ENCODE measurements at places on chromosomes 4 and X.

DNA sequence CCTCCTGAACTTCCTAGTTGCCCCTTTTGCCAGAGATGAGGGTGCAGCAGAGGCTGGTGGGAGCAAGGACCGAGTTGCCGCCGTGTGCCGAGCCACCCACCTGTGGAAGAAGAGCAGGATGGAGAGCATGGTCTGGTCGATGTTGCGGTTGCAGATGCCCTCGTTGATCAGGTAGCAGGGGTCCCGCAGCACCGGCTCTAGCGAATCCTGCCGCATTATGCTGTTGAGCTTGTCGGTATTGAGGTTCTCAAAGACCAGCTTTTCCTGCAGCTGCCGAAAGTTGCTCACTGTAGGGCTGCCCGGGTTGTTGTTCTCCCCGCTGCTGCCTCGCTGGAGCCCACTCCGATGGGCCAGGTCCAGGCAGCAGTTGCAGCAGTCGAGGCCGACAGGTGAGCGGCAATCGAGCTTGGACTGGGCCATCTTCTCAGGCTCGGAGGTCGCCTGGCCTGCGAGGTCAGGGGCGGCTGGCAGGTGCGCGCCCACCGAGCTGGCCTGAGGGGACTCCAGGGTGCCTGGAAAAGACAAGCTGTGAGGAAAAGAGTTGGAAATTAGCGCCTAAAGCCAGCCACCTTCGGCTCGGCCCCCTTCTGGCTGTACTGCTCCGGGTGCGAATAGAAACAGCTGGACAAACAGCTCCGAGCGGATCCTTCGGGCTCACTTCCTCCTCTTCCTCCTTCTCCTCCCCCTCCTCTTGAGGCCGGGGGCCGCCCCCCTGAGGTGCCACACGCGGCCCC lies 420 bp downstream of the TSC22D3 start:
- DNase-seq = no peak

GRCh38 chr4:98343626-98344025 lies 82.4 kb downstream of the RAP1GDS1 start:
- no peak for DNase-seq

- DNase-seq = no peak
Measured at GRCh38 chr4:13522282-13523104, 21.8 kb downstream of the NKX3-2 start.

DNA sequence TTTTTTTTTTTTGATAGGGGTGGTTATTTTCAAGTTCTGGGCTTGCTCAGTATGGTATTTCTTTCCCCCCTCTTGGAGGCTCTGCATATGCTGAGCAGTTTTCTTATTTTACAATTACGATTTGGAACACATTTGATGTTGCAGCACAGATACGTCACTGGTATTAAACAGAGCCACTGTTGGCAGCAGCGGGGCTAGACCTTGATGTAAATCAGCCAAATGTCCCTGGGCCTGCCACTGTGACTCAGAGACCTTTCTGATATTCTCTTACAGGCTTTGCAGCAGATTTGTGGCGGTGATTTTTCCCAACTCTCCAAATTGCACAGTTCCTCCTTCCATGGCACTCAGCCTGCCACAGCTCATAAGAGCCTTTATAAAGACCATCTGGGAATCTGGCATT lies 81.1 kb downstream of the VMA21 start:
- no peak for DNase-seq

- no peak for DNase-seq
Measured at GRCh38 chr4:42488114-42488513, 90.8 kb downstream of the SHISA3 start.

DNA sequence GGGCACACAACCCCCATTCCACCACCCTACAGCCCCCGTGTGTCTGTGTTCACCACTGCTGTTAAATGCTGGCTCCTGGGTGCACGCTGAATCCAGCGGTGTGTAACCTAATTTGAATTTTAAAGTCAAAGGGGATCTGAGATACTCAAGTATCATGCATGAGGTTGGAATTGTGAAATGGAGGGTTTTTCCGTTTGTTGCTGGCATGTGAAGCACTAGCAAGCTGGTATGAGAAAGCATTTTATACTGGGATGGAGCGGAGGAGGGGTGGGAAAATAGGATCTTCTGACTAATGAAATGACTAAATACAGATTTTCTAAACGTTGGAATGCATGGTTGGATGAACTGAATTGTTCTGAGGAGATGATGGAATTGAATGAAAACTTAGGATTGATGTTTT lies 36.9 kb upstream of the FAT1 start:
- no peak for DNase-seq

DNA sequence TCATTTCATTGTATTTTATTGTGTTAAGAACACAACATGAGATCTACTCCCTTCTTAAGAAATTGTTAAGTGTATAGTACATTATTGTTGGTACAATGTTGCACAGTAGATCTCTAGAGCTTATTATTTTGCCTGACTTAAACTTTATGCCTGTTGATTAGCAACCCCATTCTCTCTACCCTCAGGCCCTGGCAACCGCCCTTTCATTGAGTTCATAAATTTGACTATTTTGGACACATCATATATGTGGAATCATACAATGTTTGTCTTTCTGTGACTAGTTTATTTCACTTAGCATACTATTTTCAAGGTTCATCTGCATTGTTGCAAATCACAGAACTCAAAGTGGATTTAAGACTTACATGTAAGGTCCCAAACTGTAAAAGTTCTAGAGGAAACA lies 222.1 kb downstream of the IL15 start:
- no peak for DNase-seq

DNA sequence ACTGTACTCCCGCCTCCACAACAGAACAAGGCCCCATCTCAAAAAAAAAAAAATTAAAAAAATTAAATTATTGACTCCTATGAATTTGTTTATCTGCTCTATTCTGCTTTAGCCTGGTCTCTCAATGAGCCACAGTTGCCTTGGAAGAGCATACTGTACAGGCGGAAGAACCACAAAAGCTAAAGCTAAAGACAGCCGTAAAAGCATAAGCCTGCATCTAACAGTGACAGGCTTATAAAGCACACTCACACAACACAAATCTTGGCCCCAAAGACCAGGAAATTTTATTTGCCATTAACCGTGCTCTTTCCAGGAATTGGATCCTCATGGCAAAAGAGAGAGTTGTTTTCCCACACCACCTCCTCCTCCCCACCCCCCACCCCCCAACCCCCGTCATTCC lies 53.5 kb upstream of the KLF3 start:
- no peak for DNase-seq

- no peak for DNase-seq
Measured at GRCh38 chr4:151486168-151486567, 77.2 kb downstream of the FHIP1A start.

DNA sequence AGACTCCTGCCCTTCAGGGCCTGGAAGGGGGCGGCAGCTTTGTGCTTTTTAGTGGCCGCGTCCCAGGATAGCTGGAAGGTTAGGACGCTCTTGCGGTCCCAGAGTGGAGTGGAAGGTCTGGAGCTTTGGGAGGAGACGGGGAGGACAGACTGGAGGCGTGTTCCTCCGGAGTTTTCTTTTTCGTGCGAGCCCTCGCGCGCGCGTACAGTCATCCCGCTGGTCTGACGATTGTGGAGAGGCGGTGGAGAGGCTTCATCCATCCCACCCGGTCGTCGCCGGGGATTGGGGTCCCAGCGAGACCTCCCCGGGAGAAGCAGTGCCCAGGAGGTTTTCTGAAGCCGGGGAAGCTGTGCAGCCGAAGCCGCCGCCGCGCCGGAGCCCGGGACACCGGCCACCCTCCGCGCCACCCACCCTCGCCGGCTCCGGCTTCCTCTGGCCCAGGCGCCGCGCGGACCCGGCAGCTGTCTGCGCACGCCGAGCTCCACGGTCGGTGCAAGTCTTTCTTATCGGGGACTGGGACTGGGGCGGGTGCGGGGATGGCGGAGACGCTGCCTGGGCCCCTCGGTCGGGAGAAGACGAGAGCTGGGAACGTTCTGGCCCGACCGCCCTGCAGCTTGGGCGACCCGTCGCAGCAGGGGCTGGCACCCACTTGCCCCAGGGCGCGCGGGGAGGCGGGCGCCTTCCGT lies at the start of gene EDNRA:
Gene EDNRA, plus strand, starts transcription at position 207 of the 686 bp plus-strand sequence. CDS start 4,585 bp downstream, outside the sequence.
- no peak for DNase-seq

GRCh38 chrX:121308276-121308805 lies 260.9 kb downstream of the GLUD2 start:
- peak; percentile 18 for DNase-seq

- no peak for DNase-seq
Measured at GRCh38 chr4:87445964-87446363, 23.6 kb downstream of the NUDT9 start.

Data from activated T-helper 1 cell treated with anti-CD3 and anti-CD28 coated beads, Interleukin-2, amount 50 U/mL, for 16 hours (primary cell).